Ascending aorta (tissue), 2 donors: ENCODE measurements at places on chromosomes 13 and 19.

DNA sequence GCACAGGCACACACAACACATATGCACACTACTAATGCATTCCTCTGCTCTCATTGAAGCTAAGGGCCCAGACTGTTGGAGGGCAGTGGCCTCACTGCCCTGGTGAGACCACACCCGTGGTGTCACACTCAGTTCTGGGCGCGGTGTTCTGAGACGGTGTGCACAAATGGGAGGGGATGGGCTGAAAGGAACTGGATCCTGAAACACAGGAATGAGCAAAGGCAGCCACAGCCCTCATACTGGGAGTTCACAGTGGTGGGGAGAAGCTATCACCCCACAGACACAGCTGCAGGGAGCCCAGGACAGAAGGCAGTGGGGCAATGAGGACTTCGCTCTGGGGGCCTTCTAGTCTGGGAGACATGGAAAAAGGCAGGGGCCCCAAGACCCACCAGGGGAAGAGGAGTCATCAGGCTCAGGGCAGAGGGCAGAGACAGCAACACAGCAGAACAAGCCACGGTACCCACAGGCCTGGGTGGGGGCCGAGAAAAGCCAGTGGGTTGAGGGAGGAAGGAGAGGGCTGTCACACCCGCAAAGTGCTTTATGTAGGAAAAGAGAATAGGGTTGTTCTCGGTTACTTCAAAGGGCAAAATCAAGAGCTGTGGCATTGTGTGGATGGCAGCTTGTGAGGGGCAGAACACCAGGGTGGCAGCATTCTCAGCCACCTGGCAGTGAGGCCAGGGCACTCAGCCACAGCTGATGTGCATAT is 75.4 kb upstream of the GPR183 start:
- DNase-seq = peak; percentile 57

- DNase-seq = no peak
Observed at GRCh38 chr19:28578786-28579505, 634.0 kb downstream of the UQCRFS1 start.

GRCh38 chr13:109715902-109716301 is 70.5 kb downstream of the IRS2 start:
- DNase-seq = peak; percentile 78

- DNase-seq = peak; percentile 1
Observed at GRCh38 chr13:30685320-30685859, 50.0 kb upstream of the ALOX5AP start.

DNA sequence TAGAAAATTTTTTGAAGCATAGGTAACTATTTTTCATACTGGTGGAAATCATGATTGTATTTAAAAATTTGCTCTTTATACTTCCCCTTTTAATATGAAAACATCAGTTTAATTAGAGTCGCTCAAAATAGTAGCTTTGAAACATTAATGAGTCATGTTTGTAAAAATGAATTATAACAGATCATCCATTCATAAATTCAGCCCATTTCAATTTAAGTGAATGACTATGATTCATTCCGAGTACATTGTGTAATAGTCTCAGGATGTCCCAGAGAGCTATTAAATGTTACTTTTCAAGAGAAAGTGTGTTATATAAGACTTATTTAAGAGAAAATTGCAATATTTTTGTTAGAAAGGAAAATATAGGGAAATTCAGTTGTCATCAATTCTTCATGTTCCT is 111.0 kb downstream of the FNDC3A start:
- no peak for DNase-seq

GRCh38 chr13:44012910-44013757 is 133.4 kb downstream of the LACC1 start:
- no peak for DNase-seq

DNA sequence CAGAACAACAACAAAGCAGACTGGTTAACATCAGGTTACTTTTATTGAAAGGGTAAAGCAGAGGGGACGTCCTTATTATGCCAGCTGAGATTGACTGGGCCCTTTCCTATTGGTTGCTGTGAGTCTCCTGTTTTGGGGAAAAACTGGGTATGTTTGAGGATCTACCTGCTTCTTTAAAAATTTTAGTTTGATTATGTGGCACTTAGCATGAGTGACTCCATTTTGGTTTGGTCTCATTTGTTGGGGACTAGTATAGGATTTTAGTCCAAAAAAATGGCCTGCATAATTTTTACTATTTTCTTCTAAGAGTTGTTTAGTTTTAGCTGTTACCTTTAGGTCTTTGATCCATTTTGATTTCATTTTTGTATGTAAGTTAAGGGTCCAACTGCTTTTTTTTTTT is 14.4 kb downstream of the ZNF627 start:
- no peak for DNase-seq

DNA sequence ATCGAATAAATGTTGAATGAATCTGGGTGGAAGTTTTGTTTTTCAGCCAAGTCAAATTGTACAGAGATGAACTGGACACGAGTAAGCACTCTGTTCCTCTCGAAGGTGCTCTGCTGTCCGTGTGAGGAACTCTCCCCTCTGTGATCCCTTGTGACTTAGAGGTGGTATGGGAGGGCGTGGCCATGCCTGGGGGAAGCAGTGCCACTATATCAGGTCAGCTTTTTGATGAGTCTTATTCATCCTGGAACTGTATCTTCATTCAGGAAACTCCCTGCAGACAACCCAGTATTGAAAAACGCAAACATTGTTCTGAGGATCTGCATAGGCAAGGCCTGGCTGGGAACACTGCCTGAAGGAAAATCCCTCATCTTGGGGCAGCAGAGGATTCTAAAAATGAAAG is 45.7 kb upstream of the FLT1 start:
- DNase-seq = no peak

DNA sequence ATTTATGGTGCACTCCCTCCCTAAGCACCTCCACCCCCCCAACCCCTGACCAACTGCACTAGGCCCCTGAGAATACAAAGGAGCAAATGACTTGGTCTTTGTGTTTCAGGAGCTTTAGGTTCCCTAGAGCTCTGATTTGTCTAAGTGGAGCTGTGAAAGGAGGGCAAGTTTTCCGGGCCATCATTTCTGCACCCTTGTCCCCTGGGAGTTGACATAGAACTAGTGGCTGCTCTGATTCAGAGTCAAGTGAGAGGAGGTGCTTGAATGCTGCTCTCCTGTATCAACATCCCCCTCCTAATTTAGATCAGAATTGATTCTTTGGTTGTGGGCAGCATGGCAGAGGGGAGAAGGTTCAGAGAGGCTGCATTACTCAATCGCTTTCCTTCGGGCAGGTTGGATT is 391.6 kb downstream of the KCNRG start:
- no peak for DNase-seq
